Activated B cell treated with CpG ODN at 0.5 μM for 24 hours (primary cell): ENCODE measurements at places on chromosomes 5 and 9. TPM values are rescaled to one million over a fixed set of nuclear protein-coding genes. Genes with fewer than 3 reads are reported as not detected.

Gene CARD9
- total RNA-seq: 0.83 and 0.89 TPM in 2 replicates

Gene PSMB7
- total RNA-seq: 120 and 140 TPM in 2 replicates

Gene CATSPER3
- total RNA-seq: 0.95 and 0.98 TPM in 2 replicates

DNA sequence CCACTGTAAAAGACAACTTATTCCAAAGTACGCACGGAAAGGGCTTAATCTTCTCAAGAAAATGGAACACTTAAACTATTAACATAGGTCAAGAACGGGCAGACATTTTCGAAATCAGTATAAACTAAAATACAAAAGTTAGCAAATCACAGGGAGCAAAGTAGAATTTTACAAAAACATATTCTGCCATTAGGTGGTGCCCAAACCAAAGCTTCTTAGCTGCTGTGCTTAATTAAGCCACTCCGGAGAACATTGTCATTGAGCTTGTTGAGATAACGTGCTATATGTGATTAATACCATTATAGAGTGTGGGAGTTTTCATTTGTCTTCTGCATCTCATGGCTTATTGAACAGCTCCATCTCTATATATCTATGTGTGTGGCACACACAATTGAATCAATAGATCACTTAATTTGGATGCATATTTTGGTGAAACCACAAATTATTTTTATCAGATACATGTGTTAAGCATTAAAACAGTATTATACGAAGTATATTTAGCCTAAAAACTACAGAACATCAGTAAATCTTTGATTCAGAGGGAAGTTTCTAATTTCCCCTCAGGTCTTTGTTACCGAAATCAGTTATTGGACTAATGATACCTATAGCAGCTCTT is 23.4 kb downstream of the UBLCP1 start:
- no peak for DNase-seq

DNA sequence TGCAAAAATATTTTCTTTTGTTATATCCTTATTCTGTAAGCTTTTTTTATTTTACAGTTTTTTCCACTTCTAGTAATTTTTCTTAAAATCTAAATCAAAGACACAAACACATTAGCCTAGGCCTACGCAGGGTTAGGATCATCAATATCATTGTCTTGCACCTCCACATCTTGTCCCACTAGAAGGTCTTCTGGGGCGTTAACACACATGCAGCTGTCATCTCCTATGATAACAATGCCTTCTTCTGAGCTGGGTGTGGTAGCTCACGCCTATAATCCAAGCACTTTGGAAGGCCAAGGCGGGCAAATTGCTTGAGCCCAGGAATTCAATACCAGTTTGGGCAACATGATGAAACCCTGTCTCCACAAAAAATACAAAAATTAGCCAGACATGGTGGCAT is 78.9 kb upstream of the LRRC70 start:
- no peak for DNase-seq
